GM10248 (cell line): ENCODE measurements at places on chromosomes 12 and 14.

GRCh38 chr14:94686511-94687160 lies 74.4 kb downstream of the SERPINA3 start:
- DNase-seq = no peak

DNA sequence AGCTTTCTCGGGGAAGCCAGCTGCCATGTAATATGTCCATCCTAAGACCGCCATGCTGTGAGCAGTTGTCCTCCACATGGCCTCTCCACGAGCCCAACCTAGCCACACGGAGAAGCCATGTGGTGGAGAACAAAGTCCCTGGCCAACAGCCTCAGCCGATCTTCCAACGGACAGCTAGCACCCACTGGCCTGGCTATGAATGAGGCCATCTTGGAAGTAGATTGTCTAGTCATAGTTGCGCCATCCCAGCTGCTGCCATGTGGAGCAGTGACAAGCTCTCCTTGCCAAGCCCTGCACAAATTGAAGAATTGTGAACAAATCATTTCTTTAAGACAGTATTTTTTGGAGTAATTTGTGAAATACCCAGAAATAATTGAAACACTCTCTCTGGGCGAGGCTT lies 49.3 kb upstream of the USP44 start:
- no peak for DNase-seq

DNA sequence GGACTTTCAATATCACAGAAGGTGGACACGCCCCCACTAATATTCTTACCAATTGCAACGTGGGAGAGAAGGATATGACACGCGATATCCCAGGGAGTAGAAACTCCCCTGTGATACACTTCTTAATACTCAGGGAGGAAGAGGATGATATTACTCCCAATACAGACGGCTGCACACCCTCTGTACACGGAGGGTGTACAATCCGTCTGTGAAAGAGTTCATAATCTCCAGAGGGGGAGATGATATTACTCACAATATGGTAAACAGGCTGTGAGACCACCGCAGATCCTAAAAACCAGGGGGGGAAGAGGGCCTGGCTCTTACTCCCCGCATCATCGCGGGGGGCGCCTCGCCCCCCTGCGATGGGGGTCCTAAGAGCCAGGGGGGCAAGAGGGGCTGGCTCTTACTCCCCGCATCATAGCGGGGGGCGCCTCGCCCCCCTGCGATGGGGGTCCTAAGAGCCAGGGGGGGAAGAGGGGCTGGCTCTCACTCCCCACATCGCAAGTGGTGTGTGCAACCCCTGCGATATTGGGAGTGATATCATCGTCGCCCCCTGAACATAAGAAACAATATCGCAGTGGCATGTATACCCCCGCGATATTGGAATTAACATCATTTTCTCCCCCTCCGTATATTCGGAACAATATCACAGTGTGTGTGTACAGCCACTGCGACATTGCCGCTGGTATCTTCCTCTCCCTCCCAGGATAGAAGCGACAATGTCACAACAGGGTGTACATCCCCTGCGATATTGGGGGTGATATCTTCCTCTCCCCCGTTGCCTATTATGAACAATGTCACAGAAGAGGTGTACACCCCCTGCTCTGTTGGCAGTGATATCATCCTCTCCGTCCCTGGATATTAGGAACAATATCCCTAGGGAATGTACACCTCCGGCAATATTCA lies 8.9 kb upstream of the CLEC6A start:
- DNase-seq = no peak

- DNase-seq = no peak
Observed at GRCh38 chr12:91562476-91562875, 379.9 kb upstream of the DCN start.

GRCh38 chr12:49012739-49013138 lies 5.8 kb downstream of the PRKAG1 start:
- no peak for DNase-seq

- no peak for DNase-seq
Observed at GRCh38 chr14:52883658-52884057, 67.2 kb downstream of the FERMT2 start.

DNA sequence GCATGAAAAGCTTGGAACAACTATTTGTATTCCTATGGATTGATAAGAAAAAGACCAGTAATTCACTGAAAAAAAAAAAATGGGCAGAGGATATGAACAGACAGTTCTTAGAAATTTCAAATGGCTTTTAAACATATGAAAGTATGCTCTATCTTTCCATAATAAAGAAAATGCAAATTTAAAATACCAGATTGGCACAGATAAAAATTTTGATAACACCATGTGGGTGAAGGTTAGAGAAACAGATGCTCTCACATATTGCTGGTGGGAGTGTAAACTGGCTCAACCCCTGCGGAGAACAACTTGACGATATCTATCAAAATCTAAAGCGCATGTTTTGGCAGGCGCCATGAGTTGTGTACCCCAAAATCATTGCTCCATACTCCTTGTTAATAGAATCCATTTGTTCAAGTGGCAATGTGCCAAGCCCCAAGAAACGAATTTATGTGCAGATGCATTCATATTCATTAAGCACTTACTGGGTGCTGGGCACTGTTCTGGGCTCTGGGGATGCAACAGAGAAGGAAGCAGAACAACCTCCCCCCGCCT lies 29.5 kb upstream of the TMPO start:
- DNase-seq = no peak

DNA sequence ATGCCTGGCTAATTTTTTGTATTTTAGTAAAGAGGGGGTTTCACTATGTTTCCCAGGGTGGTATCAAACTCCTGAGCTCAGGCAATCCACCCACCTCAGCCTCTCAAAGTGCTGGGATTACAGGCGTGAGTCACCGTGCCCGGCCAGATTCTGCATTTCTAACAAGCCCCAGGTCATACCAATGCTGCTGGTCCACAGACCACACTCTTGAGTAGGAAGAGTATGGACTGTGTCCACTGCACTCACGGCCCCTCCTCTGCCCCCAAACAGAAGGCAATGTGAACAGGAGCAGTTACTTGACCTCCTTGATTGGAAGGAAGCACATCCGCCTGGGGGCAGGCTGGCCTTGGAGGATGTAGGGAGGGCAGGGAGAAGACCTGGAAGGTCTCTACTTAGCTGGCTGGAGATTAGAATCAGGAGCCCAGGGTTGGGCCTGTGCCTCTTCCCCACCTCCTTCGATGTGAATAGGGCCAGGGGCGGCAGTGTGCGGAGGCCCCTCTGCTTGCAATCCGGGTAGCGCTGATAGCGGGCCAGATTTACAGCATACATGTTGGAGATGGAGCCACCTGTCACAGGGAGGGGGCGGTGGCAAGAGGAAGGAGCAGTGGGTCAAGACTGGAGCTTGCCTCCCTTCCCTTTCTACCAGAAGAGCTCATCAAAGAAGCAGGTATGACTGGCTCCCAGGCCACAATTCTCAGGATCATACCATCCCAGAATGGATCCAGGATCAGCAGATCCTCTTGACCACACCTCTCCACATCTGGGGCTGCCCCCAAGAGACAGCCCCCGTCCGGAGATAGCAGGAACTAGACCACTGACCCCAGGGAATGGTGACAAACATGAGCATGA lies 9.4 kb upstream of the ZNF740 start:
- DNase-seq = no peak

DNA sequence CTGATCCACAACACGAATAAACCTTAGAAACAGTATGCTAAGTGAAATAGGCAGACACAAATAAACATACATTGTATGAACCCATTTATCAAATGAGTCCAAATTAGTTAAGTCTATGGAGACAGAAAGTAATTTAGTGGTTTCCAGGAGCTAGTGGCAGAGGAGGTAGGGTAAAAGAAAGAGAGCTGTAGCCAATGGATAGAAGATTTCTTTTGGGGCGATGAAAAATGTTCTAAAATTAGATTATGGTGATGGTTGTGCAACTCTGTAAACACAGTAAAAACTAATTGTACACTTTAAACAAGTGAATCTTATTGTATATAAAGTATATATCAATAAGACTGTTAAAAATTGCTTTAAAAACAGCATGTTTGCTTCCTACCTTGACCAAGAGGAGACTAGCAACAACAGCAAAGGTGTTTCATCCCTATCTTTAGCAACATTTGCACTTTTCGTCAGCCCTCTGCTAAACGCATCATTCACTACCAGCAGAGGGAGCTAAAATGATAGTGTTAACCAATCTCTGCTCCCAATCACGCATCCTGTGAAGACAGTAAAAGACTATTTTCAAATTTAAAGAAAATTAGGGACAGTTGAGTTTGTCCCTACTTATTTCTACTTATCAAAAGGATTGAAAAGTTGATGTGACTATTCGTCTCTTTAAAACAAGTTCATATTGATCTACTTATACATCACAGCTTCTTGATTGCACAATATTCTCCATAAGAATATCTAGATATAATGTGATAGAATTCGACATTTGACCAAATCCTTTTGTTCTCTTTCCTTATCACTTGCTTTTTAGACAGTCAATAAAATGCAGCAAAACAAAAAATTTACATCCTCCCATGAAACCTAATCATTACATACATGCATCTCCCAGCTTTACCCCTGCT lies 24.0 kb upstream of the LGR5 start:
- peak; percentile 50 for DNase-seq

- DNase-seq = peak; percentile 29
Observed at GRCh38 chr12:89752341-89752740, 43.7 kb upstream of the ATP2B1 start.

DNA sequence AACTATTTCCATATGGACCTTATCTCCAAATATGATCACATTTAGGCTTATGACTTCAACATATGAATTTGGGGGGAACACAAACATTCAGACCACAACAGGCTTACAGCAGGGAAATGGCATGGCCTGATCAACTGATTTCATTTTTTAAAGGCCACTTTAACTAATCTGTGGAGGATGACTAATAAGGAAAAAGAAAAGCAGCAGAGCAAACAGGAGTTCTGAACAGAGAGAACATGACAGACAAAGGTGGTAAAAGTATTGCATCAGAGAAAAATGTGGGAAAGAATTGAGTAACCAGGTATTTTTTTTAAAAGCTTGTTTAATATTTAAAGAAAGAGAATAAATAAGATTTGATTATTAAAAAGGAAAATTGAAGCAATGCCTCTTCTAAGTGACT lies 366.1 kb upstream of the TMPO start:
- no peak for DNase-seq

GRCh38 chr12:88472775-88473174 lies 107.5 kb downstream of the KITLG start:
- DNase-seq = no peak

DNA sequence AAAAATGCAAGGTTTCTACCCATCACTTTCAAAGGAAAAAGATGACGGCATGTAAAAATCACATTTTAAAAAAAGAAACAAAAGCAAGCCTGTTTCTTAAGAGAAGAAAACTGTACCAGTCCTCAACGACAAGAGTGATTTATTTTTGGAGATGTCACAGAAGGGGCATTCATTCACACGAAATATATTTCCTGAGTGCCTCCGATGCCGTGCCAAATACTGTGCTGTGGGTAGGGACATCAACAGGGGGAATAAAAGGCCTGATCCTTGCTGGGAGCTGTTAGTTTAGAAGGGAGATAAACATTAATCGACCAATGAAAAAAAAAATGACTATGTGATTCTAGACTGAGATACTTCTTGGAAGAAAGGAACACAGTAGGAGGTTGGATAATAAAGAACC lies 297.5 kb upstream of the SOX5 start:
- DNase-seq = no peak

DNA sequence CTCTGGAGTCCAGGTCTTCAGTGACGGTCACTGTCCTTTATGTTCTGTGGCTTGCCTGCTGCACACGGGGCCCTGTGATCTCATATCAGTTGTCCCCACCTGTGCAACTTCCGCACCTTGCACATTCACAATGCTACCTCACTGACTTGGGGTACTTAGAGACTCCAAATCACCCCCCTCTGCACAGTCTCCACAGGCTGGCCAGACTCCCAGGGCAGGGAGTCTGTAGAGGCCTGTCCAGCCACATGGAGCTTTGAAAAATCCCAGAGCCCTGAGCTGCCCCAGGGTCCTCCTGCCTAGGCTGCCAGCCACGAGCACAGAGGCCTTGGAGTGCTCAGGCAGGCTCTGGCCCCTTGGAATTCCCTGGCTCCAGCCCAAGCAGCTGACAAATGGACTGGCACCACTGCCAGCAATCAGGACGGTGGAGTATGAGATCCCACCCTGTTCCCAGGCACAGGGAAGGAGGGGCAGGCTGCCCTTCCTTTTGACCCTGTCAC lies 26.4 kb downstream of the CMKLR1 start:
- no peak for DNase-seq

- no peak for DNase-seq
Observed at GRCh38 chr12:83690465-83690864, 1003.8 kb downstream of the TMTC2 start.

GRCh38 chr14:37985826-37986470 lies 221.8 kb upstream of the SSTR1 start:
- DNase-seq = peak; percentile 8

- DNase-seq = no peak
Observed at GRCh38 chr12:122547330-122547729, 20.3 kb downstream of the KNTC1 start.

GRCh38 chr14:101062601-101063000 lies 159.1 kb upstream of the RTL1 start:
- no peak for DNase-seq

DNA sequence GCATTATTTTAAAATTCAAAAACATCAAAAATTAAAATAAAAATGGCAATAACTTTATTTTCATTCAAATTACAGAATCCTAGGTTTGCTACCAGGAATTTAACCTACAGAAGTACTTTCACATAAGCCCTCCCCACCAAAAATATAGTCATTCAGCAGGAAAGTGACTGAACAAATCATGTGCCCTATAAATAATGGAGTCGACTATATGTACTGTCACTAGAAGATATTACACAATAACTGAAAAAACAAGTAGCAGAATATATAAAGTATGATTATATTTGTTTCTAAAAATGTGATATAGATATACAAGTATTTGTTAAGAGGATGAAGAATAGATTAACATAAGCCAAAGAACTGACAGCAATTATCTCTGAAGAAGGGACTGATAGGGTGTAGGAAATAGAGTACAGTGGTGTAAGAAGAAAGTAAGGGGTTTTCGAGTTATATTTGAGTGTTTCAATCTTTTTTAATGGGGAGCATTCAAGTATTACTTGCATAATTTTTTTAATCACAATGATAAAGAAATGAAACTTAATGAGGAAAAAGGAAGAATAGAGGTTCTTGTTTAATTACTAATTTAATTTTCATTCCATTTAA lies 7.9 kb downstream of the C2CD5 start:
- no peak for DNase-seq

- DNase-seq = no peak
Observed at GRCh38 chr12:48486679-48487078, 4.4 kb downstream of the C12orf54 start.

- DNase-seq = peak; percentile 81
Observed at GRCh38 chr14:92922883-92923743, at the start of gene CHGA. CHGA (plus strand) TSS chr14:92923150; CDS start chr14:92923360, 210 bp downstream.

- no peak for DNase-seq
Observed at GRCh38 chr12:41835556-41835955, 309.1 kb downstream of the GXYLT1 start.

- no peak for DNase-seq
Observed at GRCh38 chr12:108326254-108326750, 12.8 kb downstream of the CMKLR1 start.

GRCh38 chr12:49043856-49044258 lies 16.7 kb downstream of the KMT2D start:
- peak; percentile 85 for DNase-seq

- no peak for DNase-seq
Observed at GRCh38 chr12:130227641-130228040, 65.4 kb downstream of the FZD10 start.
